ENCODE measurements at places on chromosomes 16 and 17.

DNA sequence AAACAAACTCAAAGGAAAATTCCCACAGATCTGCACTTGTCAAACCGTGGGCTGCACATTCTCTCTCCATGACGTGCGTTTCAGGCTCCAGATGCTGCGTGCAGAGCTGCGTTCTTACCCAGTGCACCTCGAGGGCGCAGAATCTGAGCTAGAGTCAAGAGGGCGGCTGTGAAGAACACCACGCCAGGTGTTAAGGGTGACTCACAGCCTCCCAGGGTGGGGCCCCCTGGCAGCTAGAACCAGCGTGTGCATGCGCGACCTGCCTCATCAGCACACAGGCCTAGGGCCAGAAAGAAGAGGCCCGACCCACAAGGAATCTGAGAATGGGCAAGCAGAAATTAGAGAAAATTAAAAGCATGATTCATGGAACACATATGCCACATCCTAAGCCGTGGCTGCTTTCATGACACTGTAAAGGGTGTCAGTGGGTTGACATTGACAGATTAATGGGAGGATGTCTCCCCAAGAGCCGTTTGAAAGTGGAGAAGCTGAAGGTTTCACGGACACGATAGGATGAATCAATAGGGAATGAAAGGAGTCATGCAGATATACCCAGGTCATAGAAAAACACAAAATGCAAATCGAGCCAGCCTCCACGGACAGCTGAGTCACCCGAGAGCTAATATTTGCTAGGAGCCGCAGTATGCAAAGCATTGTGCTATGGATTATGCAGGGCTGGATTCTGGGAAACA is 29.0 kb downstream of the MARCHF10 start:
- DNase-seq = no peak

GRCh38 chr16:9225527-9226316 is 134.3 kb downstream of the HAPSTR1 start:
- no peak for DNase-seq

GRCh38 chr17:1000597-1001461 is 3.9 kb downstream of the TIMM22 start:
- DNase-seq = no peak

DNA sequence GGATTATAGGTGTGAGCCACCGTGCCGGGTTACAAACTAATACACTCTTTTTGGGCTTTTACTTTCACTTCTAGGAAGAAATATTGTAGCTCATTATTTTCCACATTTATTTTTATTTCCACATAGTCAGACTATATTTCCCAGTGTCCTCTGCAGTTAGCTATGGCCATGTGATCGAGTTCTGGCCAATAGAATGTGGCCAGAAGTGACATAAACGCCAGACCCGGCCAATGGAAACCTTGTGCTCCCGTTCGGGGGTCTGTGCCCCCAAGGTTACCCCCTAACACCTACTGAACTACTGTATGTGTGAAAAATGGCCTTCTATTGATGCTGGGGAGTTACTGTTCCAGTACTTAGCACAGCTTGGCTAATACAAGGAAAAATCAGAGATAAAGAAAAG is 13.2 kb upstream of the RPTOR start:
- no peak for DNase-seq

DNA sequence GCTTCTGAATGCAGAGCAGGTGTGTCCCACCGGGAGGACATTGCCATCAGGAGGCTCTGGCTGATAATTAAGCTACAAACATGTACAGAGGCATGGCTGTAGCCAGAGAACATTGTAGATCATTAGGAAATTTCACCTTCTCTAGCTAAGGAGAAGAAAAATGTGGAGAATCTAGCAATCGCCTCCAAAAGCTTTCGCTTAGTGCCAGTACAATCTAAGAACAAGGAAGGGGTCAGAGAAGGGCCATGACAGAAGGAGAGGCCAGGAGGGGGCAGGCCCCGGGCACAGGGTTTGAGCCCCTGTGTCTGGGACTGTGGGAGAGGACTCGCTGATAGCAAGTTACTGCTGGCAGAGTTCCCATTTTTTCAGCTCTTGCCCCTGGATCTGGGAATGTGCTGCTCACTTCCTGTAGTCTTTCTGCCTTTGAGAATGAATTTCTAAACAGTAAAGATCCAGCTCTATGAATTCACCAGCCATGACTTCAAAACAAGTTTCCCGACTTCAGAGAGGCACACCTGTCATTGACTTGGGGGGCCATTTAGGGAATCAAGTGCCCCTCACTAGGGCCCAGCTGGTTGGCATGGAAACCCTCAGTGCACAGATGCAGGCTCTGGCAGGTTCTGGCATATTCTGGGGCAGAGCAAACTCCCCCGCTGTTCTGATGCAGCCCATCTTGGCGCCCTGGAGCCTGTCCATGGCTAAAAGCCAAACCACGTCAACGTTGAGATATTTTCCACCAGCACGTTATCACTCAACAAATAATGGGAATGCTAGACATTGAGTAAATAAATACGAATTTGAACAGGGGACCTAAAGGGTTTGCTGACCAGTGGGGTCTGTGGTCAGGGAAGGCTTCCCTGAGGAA is 59.5 kb upstream of the CACNG4 start:
- DNase-seq = no peak

DNA sequence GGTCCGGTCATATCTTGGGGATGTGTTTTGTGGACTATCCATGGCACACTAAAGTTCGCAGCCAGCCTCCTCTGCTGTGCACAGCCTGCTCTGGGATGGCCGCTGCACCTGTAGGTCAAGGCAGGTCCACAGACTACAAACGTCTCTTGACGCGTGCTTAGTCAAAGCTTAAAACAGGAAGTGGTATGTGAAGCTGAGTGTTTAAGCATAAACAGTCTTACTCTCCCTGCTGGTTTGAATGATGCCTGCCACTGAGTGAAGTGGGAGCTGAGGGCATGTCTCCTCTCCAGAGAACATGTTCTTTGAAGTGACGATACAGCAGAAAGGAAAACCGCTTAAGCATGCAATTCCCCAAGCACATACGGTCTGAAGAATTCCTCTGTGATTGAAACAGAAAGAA is 365.6 kb downstream of the SLC39A11 start:
- DNase-seq = peak; percentile 9

DNA sequence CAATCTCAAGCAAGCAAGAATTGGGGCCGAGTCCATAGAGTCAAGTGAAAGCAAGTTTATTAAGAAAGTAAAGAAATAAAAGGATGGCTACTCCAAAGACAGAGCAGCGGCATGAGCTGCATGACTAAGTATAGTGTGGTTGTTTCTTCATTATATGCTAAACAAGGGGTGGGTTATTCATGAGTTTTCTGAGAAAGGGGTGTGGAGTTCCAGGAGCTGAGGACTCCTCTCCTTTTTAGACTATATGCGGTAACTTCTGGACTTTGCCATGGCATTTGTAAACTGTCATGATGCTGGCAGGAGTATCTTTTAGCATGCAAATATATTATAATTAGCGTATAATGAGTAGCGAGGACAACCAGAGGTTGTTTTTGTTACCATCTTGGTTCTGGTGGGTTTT is 819.9 kb downstream of the KCNJ2 start:
- no peak for DNase-seq

GRCh38 chr17:27038676-27039075 is 255.2 kb upstream of the WSB1 start:
- DNase-seq = no peak

DNA sequence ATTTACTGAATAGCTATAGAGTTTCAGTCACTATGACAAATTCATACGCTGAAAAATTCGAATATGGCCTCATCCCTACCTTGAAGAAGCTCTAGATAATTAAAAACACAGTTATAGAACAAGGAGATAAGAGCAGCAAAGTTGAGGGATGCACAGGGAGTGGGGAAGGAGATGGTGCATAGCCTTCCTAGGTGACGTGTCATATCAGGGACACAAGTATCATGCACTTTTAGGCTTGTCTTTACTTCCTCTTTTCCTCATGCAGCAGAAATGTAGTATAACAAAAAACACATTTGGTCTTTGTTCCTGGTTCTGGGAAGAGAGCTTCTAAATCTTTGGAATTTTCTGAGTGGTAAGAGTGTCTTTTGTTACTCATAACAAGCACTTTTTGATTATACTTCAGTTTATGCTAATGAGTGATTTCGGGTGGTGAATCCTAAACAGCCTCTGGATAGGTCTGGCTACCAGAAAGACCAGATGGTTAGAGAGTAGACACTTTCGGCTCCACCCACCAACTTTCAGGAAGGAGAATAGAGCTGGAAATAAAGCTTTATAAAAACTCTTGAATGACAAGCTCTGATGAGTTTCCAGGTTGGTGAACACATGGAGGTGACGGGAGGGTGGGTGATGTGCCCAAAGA is 341.4 kb downstream of the UTP18 start:
- DNase-seq = no peak

GRCh38 chr17:39939588-39940419 is 12.3 kb downstream of the LRRC3C start:
- peak; percentile 18 for DNase-seq

- no peak for DNase-seq
Measured at GRCh38 chr17:63337579-63337978, 108.5 kb downstream of the CYB561 start.

DNA sequence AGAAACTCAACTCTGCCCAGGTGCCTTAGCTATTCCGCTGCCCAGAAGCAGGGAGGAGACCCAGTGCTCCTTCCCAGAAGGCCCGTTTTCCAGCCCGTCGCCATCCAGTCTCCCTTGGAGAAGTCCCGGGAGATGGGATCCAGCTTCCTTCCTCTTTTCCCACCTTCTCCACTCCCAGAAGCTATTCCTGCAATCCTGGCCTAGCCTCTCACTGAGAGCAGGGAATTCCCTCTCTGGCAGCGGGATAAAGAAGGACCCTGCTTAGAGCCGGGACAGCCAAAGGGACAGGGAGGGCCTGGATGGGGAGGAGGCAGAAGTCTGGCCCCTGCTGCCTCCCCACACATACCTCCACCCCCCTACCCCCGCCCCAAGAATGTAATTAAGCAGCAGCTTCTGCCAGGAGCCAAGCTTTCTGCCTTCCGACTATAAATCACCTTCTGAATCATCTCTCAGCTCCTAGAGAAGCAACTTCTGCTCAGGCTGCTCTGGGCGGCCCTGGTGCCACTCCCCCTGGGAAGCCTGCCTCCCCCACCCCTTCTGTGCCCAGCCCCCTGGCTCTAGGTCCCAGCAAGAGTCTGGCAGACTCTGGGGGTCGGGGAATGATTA is 6.4 kb downstream of the WNT3 start:
- no peak for DNase-seq

- no peak for DNase-seq
Measured at GRCh38 chr17:38628441-38628840, 22.7 kb upstream of the SRCIN1 start.

DNA sequence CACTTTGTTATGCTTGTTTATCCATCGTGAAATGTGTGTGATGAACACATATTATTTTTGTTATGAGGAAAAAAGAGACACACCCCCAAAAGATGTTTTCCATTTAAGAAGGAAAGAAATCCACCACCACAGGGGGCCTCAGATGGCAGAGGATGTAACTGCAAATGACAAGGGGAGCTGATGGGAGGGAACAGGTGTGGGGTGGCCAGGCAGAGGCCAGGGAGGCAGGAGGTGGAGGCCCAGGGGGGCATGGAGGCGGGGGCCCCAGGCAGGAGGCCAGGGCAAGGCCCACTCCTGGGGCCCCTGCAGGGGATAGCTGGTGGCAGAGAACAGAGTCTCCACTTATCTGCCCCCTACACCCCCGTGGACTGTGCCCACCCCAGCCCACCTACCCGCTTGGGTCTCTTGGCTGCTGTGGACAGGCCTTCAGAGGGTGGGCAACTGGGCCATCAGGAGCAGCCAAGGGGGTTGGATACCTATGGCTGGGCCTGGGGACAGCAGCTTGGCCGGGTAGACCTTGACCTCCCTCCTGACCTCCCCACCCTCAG is 28.0 kb downstream of the PPL start:
- no peak for DNase-seq

DNA sequence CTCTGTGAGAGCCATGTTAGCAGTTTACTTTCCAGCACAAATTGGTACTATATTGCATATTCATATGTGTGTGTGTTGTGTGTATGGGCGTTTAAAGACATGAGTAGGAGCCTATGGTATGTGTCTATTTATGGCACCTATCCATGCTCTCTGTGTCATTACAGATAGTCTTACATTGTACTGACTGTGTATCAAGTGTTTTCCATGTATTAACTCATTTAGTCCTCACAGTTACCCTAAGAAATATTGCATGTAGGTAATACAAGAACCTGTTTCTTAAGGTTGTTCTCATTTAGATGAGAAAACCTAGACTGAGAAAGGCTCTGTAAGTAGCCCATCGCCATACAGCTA is 1.6 kb downstream of the ALG1 start:
- DNase-seq = no peak

DNA sequence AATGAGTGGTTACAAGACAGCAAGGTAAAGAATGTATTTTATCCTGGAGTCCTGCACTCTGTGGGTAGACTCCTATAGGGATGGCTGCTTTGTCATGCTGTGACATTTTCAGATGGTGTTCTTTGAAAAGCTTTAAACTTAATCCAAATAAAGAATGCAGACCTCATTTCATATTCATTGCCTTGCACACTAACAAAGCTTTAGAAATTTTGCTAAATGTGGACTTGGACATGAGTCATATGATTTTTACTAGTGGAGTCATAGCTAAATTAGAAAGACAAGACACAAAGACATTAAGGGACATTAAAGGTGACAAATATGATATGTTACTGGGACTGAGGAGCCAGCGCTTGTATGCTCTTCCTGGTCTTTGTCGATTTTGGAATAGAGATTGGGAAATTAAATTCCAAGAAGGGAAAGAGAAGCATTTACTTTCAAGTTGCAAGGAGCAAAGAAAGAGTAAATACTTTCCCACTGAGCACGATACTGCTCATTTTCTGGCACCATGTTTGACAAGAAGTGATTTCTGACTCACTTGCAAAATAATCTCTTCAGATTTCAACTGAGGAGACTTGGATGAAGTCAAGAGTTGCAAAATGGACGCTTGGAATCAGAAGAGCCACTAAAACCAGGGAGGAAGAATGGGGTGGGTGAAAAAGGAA is 152.9 kb upstream of the MYOCD start:
- DNase-seq = no peak

GRCh38 chr16:4500272-4500671 is 24.1 kb downstream of the HMOX2 start:
- no peak for DNase-seq

DNA sequence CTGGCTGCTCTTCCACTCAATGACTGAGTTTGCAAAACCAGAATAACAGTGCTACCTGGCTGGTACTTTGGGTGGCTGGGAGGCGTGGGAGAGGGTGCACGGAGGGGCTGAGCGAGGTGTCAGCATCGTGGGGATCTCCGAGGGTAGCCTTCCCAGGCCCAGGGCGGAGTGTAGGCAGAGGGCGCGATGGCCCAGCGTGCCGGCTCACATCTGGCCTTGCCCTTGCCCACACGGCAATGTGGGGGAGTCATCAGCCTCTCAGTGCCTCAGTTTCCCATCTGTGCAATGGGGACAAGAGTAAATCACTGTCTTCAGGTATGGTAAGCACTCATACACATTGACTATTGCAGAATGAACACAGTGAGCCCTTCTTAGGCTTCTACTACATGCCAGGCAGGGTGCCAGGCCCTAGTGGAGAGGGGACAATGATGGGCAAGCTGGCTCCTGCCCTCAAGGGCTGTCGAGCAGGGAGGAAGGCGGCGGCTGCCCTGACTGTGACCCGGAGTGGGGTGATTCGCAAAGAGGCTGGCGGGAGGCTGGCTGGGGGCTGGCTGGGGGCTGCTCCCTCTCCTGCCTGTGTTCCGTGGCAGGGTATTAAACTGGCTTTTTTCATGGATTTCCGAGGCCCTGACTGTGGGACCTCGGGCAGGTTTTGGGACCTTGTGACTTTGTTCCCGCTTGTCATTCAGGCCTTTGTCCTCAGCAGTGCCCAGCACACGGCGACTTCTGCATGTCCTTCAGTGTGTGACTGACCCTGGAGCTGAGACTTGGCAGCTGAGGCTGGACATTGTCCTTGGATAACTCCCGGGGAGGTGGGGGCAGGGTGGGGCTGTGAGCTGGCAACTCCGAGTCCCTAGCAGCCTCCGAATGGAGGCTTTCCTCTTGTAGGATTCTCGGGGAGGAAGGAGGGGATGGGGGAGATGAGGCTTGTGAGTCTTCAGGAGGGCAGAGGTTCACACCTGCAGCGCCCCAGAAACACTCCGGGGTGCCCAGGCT is 243.1 kb downstream of the SEC14L1 start:
- DNase-seq = no peak

Measured in CD4-positive, alpha-beta T cell treated with Interferon alpha-2 for 1 hour (primary cell).